Fibroblast of skin of back (primary cell): ENCODE measurements at places on chromosomes 6 and 20.
A peak's percentile ranks its signal among the peaks of the same experiment; 100 is the strongest.

GRCh38 chr6:131062241-131063027, 611 bp downstream of the EPB41L2 start:
- DNase-seq, result peak; percentile 27

- DNase-seq, result no peak
These were observed 591.9 kb downstream of the EPM2A start for GRCh38 chr6:145143379-145143778.

GRCh38 chr6:169656546-169657283, 45.1 kb downstream of the WDR27 start:
- DNase-seq, result no peak

- no peak for DNase-seq
These were observed 219.6 kb downstream of the ANKRD60 start for GRCh38 chr20:58008866-58009265.

GRCh38 chr6:34583461-34583860, 27.3 kb upstream of the SPDEF start:
- DNase-seq, result no peak

DNA sequence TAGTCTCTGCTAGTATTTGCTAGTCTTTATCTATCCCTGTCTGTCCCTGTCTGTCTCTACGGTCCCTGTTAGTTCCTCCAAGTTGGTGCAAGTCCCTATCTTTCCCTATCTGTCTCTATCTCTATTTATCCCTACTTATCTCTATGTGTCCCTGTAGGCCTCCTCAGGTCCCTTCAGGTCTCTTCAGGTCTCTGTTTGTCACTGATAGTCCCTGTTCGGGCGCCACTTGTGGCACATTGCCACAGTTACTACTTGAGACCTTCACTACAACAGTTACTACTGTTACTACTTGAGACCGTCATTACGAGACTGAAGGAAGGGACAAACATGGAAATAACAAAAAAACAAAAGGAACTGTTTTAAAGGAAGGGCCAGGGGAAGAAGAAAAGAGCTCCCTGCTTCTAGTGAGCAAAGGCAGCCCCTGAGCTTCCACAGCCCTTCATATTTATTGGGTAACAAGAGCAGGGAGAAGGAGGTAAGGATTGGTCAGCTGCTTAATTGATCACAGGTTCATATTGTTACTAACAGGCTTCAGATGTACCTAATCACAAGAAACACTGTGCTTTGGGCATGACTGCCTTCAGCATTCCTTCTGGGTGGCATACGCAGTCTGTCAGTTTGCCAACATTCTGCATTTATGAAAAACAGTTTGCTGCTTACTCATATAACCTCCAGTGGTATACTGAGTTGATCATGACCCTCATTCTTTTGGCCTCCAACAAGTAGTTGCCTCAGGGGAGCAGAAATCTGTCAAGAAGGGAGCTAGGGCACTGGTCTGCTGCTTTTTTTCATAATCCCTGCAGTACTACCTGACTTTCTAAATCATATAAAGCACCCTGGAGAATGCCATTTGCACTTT, 8.4 kb downstream of the EPB41L2 start:
- no peak for DNase-seq

- DNase-seq, result no peak
These were observed 41.0 kb upstream of the GLP1R start for GRCh38 chr6:39007575-39007974.

GRCh38 chr6:168015482-168016175, 18.2 kb downstream of the KIF25 start:
- DNase-seq, result no peak

- peak; percentile 80 for DNase-seq
These were observed 2.5 kb upstream of the HEY2 start for GRCh38 chr6:125746731-125747588.

GRCh38 chr20:14570811-14571210, 233.4 kb upstream of the FLRT3 start:
- DNase-seq, result no peak

- DNase-seq, result no peak
These were observed 269.9 kb downstream of the TBC1D32 start for GRCh38 chr6:121064345-121064744.

GRCh38 chr6:142821860-142822259, 123.1 kb downstream of the HIVEP2 start:
- DNase-seq, result no peak

DNA sequence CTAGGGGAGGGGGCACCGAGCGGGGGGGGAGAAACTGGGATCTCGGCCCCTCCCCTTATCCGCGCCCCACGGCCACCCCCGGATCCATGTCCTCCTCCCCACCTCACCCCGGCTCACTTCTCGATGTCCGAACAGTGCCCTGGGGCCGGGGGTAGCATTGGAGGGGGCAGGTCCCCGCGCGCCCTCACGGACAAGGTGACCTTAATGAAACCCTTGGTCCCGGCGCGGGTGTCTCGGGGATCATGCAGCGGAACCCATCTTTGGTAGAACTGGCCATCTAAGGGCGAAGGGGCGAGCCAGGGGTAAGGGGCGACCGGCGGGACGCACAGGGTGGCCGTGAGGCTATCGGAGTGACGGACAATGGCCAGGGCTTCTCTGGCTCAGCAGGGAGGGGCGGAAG, 13.6 kb upstream of the SPAG4 start:
- no peak for DNase-seq

DNA sequence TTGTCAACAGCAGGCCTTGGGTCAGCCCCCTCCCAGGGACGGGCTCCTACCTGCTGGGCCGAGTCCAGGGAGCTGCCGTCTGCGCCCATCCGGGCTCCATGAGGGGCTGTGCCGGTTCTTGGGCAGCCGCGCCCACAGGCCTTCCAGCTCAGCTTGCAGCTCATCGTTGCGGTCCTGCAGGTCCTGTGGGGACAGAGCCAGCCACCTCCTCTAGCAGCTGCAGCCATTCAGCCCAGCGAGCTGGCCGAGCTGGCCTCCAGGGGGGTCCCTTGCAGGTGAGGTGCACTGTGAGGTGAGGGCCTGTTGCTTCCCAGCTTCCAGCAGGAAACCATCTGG, 74.4 kb downstream of the GINS1 start:
- no peak for DNase-seq
